ENCODE measurements at places on chromosomes 6 and 20. TPM values are rescaled to one million over a fixed set of nuclear protein-coding genes. Genes with fewer than 3 reads are reported as not detected.
A peak's percentile ranks its signal among the peaks of the same experiment; 100 is the strongest.

GRCh38 chr6:69622924-69623323 lies 173.9 kb downstream of the LMBRD1 start:
- no peak for DNase-seq

Gene LCA5
- total RNA-seq = 23.3 TPM

Gene MCCD1
- not detected for total RNA-seq

DNA sequence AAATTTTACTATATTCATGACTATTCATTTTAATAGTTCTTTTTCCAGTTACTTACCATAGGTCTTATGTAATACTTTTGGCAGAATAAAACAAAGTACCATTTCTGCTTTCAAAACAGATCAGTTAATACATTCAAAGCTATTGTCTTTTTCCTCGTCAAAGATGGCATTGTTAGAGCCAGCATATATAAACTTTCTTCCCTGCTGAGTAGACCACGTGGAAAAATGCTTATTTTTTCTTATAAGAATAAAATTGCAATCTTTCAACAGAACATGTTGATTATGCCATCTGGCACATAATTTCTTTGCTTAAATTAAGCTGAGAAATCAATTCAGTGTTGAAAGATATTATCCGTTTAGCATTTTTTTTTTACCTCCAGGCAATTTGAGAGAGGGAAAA lies 34.9 kb upstream of the EXOC2 start:
- no peak for DNase-seq

- no peak for DNase-seq
Measured at GRCh38 chr6:119137194-119138072, 59.0 kb upstream of the FAM184A start.

GRCh38 chr6:46502486-46503119 lies 11.4 kb upstream of the RCAN2 start:
- no peak for DNase-seq

Gene DYNLT2
- 2.4 TPM for total RNA-seq

Gene DLK2
- 2.0 TPM for total RNA-seq

Gene PAK5
- total RNA-seq = 0.48 TPM

DNA sequence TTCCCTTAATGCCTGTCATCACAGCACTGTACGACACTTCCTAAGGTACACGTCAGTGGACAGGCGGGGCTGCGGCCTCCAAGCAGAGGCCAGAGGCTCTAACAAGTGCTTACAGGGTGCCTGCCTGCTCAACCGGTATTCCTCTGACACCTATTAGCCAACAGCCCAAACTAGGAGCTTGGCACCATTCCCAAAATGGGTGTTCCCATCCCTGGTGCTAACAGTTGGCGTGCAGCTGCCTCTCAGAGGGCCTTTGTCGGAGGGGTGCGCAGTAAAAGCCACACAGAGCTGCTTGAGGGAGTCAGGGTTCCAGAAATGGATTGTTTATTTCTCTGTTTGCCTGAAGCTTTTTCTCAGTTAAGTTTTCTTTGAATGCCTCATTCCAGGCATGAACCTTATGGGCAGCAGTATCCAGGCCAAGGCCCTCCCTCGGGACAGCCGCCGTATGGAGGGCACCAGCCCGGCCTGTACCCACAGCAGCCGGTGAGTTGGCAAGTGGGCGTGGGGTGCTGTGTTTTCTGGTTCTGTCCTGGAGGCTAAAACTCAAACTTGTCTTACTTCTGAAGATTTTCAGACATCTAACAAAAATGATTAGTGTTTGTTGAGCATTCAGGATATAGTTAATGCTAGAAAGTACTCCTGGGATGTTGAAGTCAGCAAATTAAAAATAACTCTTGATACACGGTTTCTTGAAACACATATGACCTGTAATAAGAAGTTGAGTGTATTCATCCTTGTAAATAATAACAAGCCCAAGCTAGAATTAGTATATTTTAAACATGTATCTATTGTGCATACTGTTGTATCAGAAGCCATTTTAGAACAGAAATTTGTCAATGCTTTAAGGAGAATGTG lies 124.7 kb downstream of the TMEM242 start:
- DNase-seq = peak; percentile 77

DNA sequence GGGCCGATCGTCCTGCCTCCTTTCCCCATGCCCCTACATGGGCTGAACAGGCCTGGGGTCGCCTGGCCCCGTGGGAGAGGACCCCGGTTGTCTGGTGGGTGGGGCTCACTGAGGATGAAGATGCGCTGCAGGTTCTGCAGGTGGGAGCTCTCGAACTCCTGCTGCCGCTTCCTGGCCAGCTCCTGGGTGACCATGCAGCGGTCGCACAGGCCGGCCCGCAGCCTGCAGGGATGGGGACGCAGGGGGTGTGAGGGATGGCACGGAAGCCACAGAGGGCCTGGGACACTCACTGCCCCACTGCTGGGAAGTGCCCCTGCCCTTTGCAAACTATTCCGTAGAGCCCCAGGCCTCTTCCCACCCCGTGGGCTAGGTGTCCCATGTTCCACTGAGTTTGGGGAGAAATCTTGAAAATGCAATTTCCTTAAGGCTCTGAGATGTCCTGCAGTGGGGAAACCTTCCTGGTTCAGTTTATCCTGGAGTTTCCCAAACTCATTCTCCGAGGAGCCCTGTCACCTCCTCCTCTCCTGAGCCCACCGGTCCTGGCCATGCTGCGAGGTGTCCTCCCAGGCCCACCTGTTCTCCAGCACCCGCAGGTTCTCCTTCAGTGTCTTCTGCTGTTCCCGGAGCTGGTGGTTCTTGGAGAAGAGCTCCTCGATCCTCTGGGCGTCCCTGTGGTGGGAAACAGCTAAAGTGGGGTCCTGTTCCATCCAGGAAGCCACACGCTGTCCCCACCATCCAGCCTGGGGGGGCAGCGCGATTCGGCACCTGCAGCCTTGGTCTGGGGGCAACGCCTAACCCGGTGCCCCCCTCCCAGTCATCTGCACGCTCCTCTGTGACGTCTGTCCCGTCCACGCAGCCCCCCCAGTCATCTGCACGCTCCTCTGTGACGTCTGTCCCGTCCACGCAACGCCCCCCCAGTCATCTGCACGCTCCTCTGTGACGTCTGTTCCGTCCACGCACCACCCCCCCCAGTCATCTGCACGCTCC lies 9.9 kb upstream of the CABLES2 start:
- no peak for DNase-seq

DNA sequence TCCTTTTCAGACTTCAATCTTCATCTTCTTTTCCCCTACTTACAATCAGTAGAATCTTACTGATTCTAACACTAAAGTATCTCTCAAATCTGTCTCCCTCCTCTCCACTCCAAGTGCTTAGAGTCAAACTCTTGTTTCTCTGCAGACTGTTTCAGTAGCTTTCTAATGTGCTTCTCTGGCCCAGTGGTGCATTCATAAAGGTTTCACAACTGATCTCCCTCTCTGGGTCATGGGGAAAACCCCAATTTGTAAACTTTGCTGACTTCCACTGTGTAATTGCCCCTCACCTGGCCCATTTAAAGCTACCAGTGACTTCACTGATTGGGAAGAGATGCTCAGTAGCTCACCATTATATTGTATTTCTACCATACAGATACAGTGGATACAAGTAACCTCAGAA lies 183.6 kb downstream of the FAXC start:
- DNase-seq = no peak

- peak; percentile 76 for DNase-seq
Measured at GRCh38 chr20:49288784-49289696, 11.2 kb upstream of the ZNFX1 start.

Gene NRN1
- total RNA-seq = 4.5 TPM

GRCh38 chr20:37527638-37528445 lies at the start of gene BLCAP:
Gene BLCAP, minus strand, starts transcription at chr20:37527876. Its CDS starts 8,702 bp downstream, at chr20:37519174.
- DNase-seq = peak; percentile 80

Gene DUSP15
- 1.4 TPM for total RNA-seq

Gene RIPPLY2
- 0.26 TPM for total RNA-seq

- no peak for DNase-seq
Measured at GRCh38 chr6:31204751-31205145, 34.3 kb upstream of the POU5F1 start.

Gene TNFAIP3
- total RNA-seq = 17.0 TPM
